ENCODE measurements at places on chromosomes 7 and 10.

DNA sequence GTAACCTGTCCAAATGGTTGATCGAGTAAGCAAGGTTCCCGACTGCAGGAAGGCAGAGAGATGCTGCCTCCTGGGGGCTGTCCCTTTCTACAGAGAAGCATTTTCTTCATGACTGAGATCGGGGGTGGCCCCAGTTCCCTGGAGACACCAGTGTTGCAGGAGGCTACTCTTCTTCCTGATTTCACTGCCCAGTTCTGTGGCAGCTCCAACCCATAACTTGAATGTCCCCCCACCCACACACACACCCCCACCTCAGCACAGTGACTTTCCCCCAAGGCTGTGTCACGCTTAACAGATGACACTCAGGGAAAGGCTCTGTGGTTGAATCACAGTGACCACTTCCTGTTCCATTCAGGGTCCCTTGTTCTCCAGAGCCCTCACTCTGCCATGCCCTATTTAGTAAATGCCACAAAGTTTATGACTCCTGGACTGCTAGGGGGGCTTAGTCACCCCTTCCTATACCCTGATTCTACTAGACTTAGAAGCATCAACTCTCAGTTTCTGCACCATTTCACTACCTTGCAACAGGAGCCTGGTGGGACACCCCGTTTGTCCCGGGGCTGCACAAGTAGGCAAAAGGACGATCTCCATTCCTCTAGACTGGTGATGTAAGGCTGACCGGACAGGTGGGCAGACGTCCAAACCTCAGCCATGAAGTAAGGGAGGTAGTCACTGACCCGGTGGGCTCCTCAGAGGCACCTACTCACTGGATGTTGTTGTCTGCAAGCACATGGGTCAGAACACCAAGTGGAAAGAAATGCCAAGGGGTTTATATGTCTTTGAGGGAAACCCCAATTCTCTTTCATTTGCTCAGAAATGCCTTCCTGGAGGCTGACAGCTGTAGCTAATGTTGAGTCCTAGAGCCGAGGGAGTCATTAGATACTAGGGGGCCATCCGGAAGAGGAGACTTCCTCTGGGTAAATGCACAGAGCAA is 31.3 kb upstream of the SMC3 start:
- peak; percentile 73 for DNase-seq

DNA sequence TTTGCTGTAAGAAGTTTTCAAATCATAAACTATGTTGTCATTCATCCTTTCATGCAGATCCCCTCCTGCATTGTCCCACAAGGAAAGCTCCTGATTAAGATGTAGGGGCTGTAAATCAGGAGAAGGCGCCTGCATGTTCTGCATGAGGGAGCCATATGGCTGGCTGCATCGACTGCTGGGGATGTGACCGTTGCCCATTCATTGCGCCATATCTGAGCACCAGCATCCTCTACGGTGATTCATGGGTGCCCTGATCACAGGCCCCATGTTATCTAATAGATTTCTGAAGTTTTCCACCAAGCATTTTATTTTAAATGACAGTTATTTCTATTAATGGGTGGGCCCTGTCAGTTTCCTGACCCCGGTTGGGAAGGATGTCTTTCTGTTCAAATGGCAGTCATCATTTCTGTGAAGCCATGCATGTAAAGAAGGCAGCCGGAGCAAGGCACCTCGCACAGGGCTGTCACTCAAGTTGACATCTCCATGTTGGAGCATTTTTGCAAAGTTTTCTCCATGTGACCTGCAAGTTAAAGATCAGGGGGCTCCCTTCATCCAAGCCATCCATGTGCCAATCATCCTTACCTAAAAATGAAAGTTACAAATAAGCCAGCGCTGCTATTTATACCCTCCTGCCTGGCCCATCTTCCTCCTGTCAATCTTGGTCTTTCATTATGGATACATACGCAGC is 128.8 kb downstream of the TEX36 start:
- no peak for DNase-seq

- DNase-seq: no peak
Observed at GRCh38 chr10:111739125-111739873, 444.3 kb downstream of the GPAM start.

DNA sequence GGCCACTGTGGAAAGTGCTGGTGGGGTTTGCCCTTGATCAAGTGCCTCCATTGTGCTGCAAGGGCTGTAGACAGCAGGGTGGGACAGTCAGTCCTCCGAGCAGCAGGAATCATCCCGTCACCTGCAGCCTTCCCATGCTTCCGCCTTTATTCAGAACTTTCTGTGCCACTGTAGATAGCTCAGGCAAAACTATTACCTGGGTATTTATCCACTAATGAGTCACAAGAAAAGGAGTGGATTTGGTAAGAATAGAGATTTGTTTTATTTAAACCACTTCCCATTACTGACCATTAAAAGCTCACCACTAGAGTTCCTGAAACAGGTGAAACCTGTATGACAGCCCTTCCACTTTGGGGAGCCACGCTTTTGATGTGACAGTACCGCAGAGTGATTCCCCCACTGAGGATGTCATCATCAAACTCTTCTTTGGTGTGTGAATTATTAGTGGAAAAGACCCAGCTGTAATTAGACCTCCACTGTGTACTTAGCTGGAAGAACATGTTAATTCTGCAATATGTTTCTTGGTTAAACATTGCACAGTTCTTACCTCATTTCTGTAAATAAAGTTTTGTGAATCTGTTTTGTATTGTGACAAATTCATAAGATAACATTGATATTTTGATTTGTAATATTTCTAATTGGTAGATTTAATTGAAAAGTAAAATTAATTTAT is 208.8 kb downstream of the MLLT10 start:
- DNase-seq: no peak

GRCh38 chr10:10515479-10516204 is 502.0 kb upstream of the CELF2 start:
- DNase-seq: no peak

GRCh38 chr10:71842422-71842821 is 8.6 kb downstream of the PSAP start:
- DNase-seq: no peak

DNA sequence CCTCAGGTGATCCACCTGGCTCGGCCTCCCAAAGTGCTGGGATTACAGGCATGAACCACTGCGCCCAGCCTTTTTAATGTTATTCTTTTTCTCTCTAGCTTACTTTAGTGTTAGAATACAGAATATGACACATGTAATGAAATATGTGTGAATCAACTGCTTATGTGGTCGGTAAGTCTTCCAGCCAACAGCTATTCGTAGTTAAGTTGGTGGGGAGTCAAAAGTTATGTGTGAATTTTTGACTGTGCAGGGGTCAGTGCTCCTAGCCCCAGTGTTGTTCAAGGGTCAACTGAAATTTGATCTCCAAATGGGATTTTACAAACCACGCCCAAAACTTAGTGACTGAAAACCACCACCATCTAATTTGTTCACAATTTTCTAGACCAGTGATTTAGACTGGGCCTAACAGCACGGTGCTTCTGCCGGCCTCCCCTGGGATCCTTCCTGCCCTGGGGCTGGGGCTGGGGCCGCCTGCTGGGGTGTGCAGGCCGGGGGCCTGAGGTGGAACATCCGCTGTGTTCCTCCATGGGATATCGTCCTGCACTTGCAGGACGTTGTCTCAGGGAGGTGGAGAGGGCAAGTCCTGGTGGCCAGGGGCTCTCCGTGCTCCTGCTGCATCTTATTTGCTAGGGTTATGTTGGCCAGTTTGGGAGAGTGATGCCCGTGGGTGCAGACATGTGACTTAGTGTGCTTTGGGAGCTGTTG is 24.5 kb upstream of the GRB10 start:
- DNase-seq: no peak

- DNase-seq: no peak
Observed at GRCh38 chr7:3439333-3440030, 138.4 kb downstream of the SDK1 start.

DNA sequence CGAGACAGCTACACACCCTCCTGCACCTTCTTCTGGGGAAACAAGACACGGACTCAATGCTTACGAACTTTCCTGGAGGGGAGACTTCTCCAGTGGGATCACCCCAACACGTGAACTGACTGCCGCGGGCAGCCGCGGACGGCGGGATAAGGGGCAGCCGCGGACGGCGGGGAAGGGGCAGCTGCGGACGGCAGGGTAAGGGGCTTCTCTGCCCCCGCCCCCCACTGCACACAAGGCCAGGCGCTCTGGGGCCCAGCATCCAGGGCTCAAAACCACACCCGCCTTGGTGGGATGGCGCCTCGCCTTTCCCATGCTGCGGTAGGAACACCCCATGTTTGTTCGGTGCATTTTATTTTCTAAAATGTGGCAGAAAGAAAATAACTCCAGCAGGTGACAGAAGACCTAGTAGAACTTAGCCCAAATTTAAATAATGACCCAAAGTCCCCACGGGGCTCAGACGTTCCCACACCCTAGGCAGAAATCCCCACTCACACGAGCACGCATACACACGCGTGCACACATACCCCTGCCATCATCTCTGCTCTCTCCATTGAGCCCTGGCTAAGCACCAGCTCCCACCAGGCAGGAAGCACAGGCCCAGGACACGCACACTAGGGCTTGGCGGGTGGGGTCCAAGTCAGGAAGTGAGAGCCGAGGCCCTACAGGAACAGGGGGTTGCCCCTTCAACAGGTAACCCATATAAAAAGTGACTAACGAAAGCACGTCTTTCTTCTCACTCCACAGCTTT is 26.6 kb upstream of the GPR146 start:
- no peak for DNase-seq

DNA sequence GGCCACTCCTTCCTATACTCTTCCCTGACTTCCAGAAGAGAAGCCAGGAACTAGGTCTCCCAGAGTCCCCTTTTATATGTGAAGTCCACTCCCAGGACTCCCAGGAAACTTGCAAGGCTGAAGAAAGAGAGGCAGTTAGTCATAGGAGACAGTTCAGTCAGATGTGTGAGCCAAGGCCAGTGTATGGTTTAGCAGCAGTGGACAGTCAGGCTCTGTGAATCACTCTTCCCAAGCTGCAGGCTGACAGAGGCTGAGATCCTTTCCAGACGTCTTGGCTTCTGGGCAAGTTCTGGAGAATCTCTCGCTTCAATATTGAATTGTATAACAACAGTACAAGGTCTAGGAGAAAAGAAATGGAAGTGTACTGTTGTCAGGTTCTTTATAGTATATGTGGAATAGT is 26.9 kb downstream of the BLVRA start:
- DNase-seq: no peak

DNA sequence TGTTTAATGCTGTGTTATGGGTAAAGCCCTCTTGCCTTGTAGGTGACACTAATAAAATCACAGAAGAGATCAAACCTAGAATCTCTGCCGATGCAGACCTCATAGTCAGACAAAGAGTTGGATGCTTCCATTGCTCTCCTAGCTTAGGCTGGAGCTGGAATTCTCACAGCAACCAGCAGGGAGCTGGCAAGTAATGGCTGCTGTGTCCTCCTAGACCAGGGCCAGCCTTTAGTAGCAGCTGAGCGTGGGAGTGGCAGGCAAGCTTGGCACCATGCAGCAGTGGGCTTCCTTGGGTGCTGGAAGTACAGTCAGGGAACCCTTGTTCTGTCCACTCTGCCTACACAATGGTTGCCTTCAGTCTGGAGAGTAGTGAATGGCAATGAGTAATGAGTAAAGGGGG is 598.3 kb upstream of the GALNT17 start:
- DNase-seq: no peak

DNA sequence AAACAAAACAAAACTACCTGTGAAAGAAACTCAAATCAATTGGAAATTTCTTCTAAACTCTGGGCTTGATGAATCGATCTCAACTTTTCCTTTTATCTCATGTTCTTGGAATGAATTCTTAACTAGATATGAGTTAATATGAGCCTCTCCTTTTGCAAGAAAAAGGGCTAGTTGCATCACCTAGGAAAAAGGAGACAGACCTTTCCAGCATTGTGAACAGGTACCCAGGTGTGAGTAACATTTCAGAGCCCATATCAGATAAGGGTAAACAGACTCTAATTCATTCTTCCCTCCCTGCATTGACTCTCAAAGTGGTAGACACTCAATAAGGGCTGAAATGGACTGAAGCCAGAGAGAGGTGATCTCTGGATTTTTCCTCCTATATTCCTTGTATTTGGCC is 103.8 kb upstream of the AGR3 start:
- DNase-seq: no peak

GRCh38 chr7:114922026-114922651 is at the start of gene MDFIC:
Gene MDFIC, plus strand, starts transcription at chr7:114922094. Its CDS starts 940 bp downstream, at chr7:114923034.
- peak; percentile 67 for DNase-seq

GRCh38 chr10:71421075-71421434 is 24.3 kb downstream of the CDH23 start:
- DNase-seq: no peak

All from stimulated activated CD4-positive, alpha-beta T cell treated with anti-CD3 and anti-CD28 coated beads, Interleukin-12 subunit alpha, Interleukin-12 subunit beta, amount 100 ng/mL, for 48 hours (primary cell).